ENCODE measurements at places on chromosomes 1 and 21.
A peak's percentile ranks its signal among the peaks of the same experiment; 100 is the strongest.

- no peak for DNase-seq
Measured at GRCh38 chr1:167767761-167768160, 46.0 kb downstream of the MPZL1 start.

- DNase-seq = peak; percentile 90
Measured at GRCh38 chr1:202135221-202135721, 9.3 kb downstream of the ARL8A start.

DNA sequence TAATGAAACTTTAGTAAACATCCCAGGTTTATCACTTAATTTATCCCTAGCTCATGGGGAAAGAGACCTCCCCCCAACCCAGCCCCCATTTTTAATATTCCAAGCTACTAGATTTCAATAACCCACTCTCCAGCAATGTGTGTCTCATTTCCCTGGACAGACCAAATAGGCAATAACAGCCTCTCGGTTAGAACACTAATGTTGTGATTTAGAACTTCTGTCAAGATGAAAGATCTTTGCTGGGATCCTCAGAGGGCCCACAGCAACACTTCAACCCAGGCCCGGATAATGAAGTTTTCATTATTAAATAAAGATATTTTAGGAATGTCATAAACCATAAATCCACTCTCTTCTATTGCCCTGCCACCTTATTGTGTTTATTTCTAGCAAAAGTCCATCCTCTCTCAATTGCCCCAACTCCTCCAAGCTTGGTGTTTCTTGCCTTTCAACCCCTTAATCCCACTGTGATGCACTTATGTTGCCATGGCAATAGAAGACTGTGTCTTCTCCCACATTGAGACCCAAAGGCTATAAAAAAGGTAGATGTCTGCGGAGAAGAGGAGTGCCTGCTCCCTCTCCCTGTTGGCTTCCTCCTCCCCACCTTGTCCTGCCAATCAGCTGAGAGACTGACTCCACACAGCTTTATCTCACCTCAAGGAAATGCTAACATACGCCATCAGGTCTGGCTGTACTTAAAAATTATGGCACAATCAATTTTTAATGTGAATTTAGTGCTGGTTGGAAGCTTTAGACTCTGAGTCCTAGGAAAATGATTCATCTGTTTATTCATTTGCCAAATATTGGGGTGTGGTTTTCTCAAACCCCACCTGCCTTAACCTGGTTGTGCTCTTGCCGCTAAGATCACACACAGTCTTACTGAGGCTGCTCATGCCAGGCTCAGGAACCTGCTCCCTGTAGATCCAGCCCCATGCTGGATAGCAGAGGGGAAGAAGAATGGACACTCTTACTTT, 258.3 kb upstream of the CAMK1G start:
- DNase-seq = no peak

GRCh38 chr1:97824200-97824599, 96.6 kb downstream of the DPYD start:
- DNase-seq = no peak

- DNase-seq = no peak
Measured at GRCh38 chr1:237932816-237933215, 42.1 kb upstream of the ZP4 start.

DNA sequence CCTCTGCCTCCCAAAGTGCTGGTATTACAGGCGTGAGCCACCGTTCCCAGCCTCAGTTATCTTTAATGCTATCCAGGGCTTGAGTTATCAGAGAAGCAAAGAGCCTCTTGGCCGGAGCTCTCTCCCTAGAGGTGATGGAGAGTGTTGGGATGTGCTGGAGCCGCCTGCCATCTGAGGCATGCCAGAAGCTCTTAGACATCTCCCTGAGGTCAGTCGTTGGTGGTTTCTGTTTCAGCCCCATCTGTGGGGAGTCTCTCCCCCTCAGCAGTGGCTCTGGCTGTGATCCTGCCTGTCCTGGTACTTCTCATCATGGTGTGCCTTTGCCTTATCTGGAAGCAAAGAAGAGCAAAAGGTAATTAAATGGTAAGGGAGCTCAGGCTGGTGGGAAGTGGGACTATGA, 11.6 kb upstream of the ZNF691 start:
- no peak for DNase-seq

DNA sequence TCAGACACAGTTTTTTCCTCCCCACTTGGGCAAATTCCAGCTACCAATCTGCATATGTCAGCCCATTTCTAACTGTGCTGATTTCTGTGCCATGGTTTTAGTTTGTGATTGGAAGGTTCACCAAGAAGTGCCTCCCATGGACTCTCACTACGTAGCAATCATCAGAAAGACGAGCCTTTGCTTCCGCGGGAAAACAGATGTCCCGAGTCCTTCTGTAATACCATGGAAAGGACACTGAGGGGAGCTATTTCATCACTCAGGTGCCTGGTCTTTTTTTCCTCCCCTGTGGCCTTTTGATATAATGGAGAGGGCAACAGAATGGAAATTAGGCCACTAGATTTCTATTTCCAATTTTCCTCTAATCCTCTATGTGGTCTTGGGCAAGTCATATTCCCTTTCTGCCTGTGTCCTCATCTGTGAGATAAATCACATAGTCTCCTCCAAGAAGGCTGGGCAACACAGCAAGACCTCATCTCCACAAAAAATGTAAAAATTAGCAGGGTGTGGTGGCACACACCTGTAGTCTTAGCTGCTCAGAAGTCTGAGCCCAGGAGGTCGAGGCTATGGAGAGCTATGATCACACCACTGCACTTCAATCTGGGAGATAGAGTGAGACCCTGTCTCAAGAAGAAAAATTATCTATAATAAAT, 24.8 kb downstream of the LEMD1 start:
- peak; percentile 82 for DNase-seq

Measured in HEK293T (cell line).